ENCODE measurements at places on chromosomes 12 and 14.

GRCh38 chr14:65949711-65950516, 536.3 kb upstream of the CCDC196 start:
- no peak for DNase-seq

- no peak for DNase-seq
Observed at GRCh38 chr12:122052285-122052684, 26.3 kb upstream of the MLXIP start.

GRCh38 chr12:62698701-62699101, 232.1 kb downstream of the MON2 start:
- DNase-seq = no peak

- no peak for DNase-seq
Observed at GRCh38 chr12:102696045-102696444, 215.7 kb upstream of the IGF1 start.

- no peak for DNase-seq
Observed at GRCh38 chr12:21353948-21354347, 18.8 kb upstream of the IAPP start.

DNA sequence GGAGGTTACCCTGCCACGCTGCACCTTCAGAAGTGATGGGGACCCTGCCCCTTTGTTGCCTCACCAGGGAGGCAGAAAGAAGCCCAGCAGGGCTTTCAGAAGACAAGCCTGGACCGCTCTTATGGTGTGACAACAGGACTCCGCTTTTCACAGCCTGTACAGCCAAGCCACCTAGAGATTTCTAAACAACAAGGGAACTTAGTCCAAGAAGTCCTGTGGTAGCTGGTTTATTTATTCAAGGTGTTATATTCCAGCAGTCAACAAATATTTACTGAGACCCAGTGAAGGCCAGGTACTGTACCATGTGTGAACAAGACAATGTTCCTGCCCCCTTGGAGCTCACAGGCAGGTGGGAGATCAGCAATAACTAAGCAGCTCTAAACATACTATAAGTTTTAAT, 4.0 kb upstream of the TMEM229B start:
- DNase-seq = no peak

- DNase-seq = no peak
Observed at GRCh38 chr12:132043216-132043615, 93.5 kb downstream of the EP400 start.

- no peak for DNase-seq
Observed at GRCh38 chr12:44307506-44308168, 471.8 kb downstream of the TMEM117 start.

DNA sequence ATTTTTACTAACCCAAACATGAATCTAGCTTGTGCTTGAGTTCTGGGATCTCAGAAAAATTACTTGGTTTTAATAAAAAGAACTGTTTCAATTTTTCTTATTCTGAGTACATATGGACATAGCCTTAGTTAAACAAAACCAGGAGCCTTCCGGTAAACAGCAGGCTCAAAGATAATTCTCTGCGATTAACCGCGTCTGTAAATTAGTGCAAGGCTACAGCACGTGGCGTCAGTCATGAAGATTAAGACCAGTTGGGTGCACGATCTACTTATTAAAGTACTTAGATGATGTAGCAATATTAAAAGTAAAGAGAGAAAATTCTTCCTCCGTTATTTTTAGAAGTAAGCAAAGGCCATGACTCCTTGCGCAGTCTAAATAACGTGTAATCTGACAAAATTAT, 700 bp downstream of the KCNJ8 start:
- DNase-seq = peak; percentile 37

DNA sequence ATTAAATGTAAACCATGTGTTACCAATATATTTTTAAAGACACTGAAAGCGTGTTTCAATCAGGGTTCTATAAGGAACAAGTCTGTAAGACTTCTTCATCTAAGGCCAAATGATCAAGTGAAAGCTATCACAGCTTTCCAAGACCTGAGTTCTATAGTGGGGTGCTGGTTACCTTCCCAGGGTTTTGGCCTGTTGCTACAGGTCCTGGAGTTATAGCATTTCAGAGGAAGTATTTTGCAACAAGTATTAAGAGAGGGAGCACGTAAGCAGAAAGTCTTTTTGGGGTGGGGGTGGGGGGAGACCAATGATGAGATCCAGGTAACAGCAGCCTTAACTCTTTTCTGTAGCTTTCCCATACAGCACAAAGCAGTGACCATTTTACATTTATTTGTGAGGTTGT, 43.8 kb downstream of the FOXN3 start:
- no peak for DNase-seq

- no peak for DNase-seq
Observed at GRCh38 chr14:91361233-91361811, 56.3 kb downstream of the CCDC88C start.

DNA sequence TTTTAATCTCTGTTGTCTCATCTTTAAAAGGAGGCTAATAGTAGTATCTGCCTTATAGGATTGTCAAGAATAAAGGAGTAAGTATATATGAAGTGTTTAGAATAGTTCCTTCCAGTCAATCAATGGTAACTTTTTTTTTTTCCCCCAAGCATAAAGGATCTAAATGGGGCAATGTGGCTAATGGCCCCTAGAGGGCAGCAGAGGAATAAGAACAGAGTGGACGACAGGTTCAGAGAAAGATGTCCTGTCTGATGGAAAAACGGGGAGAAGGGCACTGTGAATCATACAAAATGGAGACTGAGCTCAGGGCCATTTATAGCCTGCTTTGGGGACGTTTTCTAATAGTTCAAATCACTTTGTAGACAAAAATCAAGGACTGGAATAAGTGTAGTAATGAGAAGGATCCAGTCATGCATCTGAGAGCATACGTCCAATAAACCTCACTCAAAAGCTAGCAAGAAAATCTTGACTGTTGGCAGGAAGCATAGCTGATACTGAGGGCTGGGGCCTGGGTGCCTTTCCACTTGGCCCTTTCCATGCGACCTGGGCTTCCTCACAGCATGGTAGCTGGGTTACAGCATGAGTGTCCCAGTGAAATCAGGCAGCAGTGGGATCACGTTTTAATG, 51.3 kb downstream of the IFNG-AS1 start:
- DNase-seq = peak; percentile 72

DNA sequence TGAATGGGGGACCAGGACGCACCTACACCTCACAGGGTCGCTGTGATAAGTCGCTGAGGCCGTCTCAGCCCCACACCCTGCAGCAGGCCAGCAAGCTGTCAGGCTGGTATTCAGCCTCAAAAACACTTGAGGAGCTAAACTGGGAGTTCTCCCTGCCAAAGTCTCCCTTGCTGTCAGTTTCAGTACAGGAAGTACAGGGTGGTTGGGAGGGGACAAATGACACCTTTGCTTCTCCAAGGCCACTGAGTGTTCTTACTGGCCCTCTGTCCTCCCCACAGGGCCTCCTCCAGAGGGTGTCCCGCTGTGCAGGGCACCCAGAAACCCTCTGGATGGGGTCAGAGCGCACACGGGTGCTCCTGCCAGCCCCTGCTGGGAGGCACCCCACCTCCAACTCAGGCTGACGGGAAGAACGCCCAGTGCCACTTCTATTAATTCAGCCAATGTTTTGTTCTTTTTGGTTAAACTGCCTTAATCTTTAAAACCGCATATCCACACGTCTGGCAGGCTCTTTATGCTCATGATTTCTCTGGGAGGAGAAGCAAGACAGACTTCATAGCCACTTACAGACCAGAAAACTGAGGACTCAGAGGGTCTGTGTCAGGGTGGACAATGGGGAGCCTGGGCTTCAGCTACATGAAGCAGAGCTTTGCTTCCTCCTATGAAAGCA, 75.9 kb downstream of the ITPK1 start:
- no peak for DNase-seq

DNA sequence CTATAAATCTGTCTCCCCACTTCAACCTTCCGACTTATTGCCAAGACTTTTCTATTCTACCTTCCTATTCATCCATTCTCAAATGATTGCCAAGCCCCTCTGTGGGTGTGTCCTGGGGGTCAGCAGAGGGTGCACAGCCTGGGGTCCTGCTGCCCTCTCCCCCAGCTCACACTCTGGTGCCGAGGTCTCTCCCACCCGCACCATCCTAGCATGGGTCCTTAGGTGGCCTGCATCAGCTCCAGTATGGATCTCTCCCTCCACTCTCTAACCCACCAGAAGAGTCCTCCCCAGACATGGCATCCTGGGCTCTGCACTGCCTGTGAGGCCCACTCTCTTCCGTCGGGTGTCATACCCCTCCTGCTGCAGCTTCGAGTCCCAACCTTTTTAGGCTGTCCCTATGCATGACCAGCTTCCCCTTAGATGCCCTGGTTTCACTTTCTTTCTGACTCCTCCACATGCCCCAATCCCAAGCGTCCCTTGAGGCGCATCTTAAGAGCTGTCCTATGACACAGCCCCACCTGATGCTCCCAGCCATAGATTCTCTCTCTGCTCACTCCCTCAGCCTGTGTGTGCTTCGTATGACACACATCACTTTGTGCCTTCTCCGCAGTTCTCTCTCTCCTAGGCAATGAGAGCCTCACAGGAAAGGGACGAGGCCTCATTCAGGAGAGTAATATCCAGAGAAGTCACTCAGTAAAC, 43.9 kb downstream of the GIT2 start:
- DNase-seq = no peak

DNA sequence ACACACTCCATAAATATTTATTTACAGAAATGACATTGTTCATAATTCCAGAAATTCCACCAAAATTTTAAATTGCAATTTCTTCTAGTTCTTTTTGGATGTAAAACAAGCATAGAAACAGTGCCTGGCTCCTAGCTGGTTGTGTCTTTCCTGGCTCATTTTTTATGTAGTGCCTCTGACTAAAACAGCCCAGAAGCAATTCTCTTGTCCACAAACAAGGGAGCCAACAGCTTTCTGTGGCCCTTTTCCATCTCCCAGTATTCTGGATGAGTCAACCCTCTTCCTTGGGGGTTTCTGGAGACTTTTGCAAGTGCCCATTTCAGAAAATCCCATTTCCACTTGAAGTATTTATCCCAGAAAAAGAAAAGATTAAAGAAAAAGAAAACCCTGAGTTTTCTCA, 141.4 kb downstream of the PHLDA1 start:
- DNase-seq = no peak

- DNase-seq = no peak
Observed at GRCh38 chr14:29892327-29892726, 35.3 kb downstream of the PRKD1 start.

DNA sequence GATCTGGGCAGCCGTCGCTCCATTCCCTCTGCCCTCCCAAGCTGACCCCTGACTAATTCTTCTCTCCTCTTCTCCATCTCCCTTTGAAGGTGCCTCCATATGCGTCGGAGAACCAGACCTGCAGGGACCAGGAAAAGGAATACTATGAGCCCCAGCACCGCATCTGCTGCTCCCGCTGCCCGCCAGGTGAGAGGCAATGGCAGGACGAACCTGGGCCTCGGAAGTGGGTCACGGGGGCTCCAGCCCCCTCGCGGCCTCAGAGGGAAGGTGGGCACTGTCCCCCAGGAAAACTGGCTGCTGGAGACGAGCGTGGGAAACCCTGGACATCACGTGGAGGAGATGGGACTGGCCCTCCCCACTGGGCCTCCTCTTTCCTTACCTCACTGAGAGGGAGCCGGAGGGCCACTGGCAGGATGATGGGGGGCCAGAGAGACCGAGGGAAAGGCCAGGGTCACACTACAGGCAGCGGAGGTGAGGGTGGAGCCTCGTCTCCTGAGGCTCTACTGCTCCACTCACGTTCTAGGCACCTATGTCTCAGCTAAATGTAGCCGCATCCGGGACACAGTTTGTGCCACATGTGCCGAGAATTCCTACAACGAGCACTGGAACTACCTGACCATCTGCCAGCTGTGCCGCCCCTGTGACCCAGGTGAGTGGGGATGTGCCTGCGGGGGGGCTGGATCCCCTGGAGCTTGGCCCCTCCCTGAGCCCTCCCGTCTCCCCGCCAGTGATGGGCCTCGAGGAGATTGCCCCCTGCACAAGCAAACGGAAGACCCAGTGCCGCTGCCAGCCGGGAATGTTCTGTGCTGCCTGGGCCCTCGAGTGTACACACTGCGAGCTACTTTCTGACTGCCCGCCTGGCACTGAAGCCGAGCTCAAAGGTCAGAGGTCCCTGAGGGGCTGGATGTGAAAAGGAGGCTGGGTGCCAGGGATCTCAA, 806 bp downstream of the LTBR start:
- no peak for DNase-seq

GRCh38 chr12:8871068-8871467, 43.2 kb upstream of the PHC1 start:
- no peak for DNase-seq

DNA sequence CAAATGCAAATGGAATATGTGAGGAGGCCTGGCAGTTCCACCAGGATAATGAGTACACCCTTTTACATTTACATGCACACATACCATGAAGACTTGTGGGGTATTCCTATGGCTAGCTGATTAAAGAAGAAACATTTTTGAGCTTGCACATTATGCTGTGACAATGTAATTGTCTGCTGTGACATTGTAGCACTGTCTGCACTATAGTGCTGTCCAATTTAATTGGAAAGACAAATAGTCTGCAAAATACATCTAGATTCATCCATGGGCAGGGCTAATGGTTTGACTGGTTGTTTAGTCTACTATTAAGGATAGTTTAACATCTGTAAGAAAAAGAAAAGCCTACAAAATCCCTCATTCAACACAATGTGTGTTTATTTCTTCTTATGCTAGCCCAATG, 1005.6 kb upstream of the LRFN5 start:
- no peak for DNase-seq

DNA sequence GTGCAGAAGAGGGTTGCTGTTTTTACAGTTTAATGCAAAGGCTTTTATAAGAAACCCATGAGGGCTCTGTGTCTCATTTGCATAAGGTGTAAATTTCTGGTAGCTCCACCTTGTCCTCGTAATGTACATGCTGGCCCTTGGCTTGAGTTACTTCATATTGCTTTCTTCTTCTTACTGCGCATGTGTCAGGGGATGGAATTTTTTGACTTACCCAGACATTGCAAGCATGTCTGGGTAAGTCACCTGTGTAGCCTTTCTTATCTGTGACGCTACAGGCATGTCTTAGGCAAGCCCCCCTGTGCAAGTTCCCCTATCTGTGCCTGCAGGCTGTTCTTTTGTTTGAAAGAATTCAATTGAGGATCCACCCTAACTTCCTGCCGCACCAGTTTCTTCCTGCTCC, 274.2 kb downstream of the ETNK1 start:
- DNase-seq = no peak

DNA sequence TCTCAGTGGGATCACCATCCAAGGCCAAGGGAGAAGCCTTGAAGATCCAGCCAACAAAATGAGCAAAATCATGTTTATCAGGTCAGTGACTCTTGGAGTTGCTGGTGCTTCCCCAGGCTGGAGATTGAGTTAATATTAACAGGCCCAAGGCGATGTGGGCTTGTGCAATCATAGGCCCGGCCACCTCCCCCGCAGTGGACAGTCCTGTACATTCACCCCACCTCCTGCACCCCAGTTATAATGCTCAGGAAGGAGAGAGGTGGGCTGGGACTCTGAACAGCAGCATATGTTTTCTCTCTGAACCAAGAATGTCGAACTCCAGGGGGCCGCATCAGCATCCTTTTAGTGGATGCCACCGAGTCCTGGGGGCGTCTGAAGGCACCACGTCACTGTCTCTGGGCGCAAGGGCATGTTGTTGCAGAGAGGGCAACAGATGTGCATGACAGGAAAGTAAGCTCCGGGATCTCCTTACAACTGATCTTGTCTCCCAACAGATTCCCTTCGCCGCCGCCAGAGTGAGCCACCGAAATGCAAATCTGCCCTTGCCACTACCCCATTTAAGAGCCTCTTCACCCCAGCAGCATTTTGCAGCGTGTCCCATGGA, 32.2 kb upstream of the SERPINA6 start:
- no peak for DNase-seq
